Amniotic stem cell (primary cell): ENCODE measurements at places on chromosomes 5 and 9.

- no peak for DNase-seq
Observed at GRCh38 chr5:52139888-52140615, 647.7 kb upstream of the ITGA1 start.

DNA sequence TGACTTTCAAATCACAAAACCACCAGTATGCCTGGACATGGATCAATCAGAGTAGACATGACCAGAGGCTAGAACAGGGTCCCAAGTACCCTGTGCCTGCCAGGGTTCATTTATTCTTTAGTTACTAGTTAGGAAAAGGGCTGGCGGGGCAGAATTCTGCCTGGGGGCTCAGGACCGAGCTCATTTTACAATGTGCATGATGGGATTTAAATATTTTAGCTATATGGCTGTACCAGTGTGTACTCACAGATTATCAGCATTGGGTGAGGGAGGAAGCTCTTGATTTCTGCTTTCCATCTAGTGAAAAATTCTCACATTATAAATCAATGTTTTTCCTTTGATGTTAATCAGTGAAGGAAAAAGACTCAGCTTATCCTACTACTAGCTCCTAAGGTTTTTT is 1511.1 kb downstream of the EFNA5 start:
- DNase-seq = no peak

GRCh38 chr9:92499701-92500100 is 17.4 kb upstream of the ASPN start:
- DNase-seq = no peak

- DNase-seq = no peak
Observed at GRCh38 chr5:175551266-175551665, 72.9 kb downstream of the SFXN1 start.

DNA sequence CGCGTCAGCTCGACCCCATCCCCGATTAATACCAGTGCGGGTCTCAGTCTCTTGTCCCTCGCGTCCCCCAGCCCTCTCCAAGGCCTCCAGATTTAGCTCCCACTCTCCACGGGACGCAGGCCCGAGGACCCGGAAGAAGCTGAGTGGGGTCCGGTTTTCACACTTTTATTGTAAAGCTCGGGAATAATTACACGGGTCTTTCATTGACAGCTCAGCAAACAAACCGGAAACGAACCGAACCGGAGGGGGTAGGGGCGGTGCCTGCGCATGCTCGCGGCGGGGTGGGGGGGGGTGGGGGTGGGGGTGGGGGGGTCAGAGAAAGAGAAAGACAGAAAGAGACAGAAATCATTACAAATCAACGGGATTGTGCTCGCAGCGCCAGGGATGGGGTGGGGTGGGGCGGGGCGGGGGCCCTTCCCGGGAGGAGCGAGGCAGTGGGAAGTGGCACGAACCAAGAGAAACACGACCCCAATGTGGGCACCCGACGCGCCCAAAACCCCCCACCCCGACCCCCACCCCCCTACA is 27.9 kb downstream of the PCDH1 start:
- peak; percentile 40 for DNase-seq

GRCh38 chr5:76386360-76386759 is 16.7 kb upstream of the IQGAP2 start:
- DNase-seq = no peak

DNA sequence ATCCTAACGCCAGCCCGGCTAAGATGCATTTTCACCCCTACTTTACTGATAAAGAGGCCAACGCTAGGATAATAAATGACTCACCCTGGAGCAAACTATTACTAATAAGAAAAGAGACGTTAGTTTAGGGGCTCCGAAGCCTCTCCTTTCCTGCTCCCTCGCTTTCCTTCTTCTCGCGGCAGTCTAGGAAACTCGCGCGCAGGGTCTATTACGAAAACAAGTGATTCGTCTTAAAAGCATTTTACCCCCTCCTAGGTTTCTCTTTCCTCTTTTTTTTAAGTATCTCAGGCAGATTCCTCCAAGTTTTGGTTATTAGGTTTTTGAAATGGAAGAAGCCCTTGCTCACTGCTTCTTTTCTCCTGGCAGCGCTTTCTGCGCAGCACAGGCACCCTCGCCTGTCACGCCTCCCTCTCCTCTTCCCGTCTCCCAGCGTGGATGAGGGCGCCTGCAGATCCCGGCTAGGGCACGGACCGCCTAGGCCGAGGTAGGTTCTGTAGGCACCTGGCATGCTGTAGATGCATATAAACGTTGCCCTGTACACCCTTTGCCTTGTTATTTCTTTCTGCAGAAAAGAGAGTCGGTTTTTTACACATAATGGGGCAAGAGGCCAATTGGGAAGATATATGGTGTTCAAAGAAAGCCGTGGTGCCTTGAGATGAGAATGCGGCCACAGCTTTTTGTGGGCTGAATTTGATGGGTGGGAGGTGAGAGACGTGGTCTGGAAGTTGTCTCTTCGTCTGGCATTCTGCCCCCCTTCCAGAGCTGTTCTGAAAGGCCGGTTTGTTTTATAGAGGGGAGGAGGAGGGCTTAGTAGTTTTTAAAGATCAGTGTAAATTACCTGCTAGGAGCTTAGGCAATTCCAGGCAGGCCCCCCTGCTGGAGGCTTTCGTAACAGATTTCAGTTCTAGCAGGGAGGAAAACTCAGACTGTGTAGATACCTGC is 983 bp downstream of the GCNT1 start:
- peak; percentile 36 for DNase-seq

DNA sequence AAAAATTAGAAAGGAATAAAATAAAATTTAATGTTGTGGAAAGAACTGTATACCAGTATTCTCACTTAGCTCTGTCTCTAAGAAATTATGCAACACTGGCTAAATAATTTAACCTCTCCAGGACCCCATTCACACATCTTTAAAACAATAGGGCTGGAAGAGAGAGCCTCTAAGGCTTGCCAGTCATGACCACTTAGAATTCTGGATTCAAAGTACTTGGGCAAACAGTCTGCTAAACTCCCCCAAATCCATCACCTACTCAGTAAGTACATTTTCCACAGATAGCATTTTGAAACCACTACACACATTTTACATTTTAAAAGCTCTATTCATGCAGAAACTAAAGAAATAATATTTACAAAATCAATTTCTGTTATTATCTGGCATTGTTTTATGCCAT is 291.7 kb downstream of the TMEM167A start:
- DNase-seq = no peak

GRCh38 chr5:160547061-160547460 is 125.4 kb downstream of the PTTG1 start:
- DNase-seq = no peak

DNA sequence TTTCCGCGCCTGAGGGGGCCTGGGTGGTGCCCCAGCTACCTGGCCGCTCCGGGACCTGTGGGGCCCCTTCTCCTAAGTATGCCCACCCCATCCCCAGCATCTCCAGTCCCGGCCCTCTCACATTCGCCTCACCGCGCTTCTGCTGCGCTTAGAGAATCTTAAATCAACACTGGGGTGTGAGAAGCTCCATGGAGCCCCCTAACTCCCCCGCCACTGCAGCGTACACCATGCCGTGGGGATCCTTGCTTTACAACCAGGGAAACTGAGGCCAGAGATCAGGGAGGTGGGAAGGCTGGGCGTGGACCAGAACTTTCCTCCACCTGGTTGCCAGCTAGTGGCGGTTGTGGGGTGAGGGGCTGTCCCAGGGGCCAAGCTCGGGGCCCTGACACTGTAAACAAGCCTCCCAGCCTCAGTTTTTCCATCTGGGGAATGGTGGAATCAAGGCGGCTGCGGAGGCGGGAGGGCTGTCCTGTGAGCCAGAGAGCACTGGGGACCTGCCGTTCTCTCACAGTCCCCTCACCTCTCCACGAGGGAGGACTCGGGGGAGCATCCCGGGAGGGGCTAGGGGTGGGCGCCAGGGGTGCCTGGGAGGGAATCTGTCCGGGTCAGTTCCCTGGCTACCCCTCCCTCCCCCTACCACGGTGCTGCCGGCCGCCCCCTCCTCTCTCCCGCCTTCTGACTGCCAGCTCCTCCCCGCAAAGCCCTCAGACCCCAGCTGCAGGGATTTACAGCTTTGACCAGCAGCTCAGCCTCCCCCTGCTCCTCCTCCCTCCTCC is 161.2 kb downstream of the C9orf50 start:
- DNase-seq = no peak

DNA sequence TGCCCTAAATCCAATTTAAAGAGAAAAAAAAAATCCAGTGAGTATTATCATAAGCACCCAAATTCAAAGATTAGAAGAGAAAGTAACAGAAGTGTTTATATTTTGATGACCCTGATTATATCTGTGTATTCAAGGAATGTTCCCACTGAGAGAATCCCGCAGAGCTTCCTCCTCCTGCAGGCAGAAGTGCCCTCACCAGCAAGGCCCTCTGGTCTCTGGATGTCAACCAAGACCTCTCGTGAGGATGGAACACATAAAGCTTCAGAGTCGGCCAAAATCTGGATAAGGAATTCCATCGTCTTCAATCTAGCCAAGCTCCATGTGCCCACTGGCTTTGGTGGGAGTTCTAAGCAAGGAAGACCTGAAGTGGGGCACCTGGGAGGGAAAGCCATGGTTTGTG is 18.1 kb downstream of the PTCH1 start:
- DNase-seq = no peak

GRCh38 chr9:13281356-13282016 is 2.0 kb upstream of the MPDZ start:
- no peak for DNase-seq

- no peak for DNase-seq
Observed at GRCh38 chr9:101119206-101119819, 90.8 kb downstream of the PLPPR1 start.

- DNase-seq = peak; percentile 71
Observed at GRCh38 chr5:122076669-122077365, 1.2 kb downstream of the LOX start.

- DNase-seq = no peak
Observed at GRCh38 chr5:87231037-87231808, 36.5 kb upstream of the RASA1 start.

DNA sequence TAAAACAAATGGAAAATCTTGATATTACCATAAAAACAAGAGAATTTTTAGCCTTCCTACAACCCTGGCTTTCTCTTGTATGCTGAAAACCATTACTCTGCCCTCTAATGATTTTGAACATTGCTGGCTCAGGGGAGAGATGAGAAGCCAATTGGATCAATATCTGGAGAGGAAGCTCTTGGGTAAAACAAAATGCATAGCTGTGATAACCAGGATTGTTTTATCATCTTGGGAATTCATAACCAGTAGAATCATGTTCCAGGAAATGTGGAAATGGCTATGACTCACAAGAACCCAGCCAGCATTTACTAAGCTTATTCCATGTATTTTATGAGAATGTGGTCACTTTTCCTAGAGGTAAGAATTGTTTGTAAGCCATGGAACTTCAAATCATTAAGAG is 51.1 kb upstream of the CTNND2 start:
- no peak for DNase-seq

DNA sequence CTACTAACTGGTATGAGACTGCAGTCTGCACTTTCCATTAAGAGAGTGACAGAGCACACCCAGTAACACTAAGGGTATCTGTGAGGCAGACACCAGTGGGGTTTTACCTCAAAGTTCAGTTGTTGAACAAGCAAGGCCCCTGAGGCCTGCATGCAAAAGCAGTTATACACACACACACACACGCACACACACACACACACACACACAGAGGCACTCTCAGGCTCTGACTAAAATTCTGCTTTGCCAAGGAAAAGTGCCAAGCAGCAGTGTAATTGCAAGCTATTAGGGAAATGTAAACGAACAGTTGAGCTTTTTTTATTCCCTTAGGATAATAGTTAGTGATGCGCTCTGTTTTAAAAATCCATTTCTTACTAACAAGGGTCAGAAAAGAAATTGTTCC is 377.1 kb downstream of the SPOCK1 start:
- DNase-seq = no peak

- no peak for DNase-seq
Observed at GRCh38 chr5:181168595-181169118, 21.3 kb downstream of the OR2V2 start.

DNA sequence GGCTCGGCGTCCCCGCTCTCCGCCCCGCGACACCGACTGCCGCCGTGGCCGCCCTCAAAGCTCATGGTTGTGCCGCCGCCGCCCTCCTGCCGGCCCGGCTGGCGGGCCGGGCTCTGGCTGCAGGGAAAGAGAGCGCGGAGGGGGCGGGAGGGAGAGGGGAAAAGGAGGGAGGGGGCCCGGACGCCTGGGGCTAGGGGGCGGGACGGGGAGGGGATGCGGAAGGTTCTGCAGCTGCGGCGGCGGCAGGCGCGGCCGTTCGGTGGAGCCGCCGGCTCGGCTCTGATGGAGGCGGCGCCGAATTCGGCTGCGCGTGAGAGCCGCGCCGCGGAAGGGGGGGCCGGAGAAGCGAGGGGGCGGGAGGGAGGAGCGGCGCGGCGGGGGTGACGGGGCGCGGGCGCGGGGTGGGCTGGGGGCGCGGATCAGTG is at the start of gene MARCHF11:
Gene MARCHF11 (minus strand): TSS at position 281 of the 425 bp plus-strand sequence. CDS start 216 bp downstream, at position 65.
- DNase-seq = no peak

DNA sequence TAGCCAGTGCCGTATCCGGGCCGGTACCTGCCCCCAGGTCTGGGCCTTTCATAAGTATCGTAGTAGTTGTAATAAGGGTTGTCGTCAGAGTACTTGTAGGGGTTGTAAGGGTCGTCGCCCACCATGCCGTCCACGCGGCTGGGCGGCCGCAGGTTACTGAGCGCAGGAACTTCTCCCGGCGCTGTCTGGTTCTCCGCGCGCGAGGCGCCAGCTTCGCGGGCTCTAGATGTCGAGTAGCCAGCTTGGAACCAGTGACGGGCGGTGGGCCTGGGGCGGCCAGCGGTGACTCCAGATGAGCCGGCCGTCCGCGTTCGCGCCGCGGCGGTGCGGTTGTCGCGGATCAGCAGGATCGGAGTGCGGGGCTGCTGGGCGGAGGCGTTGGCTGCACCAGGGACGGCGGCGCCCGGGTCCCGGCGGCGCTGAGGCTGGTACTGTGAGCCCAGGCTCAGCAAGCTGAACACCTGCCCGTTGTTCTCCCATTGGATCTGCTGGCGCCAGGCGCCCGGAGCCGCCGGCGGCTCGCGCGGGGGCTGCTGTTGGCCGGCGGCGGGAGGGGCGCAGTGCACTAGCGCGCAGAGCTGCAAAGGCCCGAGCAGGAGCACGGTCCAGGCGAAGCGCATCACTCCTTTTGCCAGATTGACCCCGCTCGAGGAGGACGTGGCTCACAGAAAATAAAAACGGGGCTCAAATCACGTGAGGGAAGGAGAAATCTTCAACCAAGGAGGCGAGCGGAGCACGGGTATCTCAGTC is 518 bp downstream of the LOX start:
- DNase-seq = no peak

DNA sequence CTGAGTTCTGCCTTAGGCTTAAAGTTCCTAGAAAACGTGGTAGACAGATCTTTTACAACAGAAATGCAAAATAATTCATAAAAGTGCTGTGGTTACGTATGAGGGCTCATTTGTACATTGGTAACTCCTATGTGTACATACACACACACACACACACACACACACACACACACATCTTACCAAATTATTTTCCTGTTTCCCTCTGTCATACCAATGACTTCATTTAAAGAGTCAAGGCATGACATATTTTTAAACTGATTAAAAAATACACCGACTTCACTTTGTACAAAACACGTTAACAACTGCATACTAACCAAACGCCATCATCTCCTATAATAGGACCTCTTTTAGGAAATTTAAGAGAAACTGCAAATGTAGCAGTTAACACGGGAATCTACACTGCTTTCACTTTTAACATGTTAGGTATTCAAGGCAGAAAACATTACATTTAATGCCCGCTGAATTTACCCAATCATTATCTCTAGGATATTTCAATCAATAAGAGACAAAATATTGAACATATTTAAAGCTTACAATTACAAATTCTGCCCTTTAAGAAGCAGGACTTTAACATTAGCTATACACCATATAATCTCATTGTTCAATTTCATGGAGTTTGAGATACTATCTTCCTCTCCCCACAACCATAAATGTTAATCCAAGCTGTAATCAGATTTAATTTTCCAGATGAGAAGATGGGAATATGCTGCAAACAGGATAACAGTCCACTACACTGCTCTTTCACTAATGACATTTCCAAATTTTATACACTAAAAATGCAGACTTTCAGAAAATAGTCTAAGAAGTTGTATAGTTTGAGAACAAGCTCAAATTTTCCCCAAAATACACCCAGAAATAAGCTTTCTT is 133.1 kb downstream of the DENND1A start:
- DNase-seq = no peak
